ENCODE measurements at places on chromosomes 4 and X.
A peak's percentile ranks its signal among the peaks of the same experiment; 100 is the strongest.

- no peak for DNase-seq
Measured at GRCh38 chr4:73777612-73778011, 37.2 kb downstream of the CXCL8 start.

DNA sequence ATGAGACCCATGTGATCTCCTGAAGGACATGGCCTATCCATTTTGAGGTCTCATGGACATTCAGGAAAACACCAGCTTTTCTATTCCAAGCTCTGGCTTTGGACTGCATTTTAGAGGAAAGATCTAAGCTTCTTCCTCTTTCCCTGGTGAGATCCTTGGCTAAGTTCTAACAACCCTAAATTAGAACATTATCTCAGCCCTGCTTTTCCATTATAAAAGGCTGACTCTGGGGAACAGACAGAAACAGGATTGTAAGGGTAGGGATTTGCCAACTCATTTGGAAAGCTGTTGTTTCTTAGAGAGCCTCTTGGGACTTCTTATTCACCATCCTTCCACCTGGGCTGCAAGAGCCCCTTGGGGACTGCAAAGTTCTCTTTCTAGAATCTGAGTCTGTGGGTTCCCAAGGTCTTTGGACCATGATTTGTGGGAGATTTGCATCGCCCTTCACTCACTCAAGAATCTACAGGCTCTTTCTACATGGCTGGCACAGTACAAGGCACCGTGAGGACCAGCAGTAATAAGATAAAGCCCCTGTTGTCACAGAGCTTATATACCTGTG, 146.9 kb downstream of the FNIP2 start:
- no peak for DNase-seq

DNA sequence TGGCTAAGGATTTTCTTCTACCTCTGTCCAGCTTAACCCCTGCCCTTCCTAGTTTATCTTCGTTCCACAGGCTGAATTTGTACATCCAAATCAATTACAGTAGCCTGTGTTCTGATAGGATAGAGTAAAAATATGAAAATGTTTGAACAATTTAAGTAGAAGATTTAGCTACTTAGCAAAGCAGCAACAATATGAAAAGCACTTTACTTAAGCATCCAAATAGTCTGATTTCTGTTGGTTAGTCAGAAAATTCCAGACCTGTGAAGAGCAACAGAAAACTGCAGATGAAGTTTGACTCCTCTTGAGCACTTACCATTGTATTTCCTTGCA, 2.0 kb downstream of the ARSJ start:
- no peak for DNase-seq

GRCh38 chr4:68216501-68216900, 29.0 kb downstream of the TMPRSS11B start:
- DNase-seq, result no peak

DNA sequence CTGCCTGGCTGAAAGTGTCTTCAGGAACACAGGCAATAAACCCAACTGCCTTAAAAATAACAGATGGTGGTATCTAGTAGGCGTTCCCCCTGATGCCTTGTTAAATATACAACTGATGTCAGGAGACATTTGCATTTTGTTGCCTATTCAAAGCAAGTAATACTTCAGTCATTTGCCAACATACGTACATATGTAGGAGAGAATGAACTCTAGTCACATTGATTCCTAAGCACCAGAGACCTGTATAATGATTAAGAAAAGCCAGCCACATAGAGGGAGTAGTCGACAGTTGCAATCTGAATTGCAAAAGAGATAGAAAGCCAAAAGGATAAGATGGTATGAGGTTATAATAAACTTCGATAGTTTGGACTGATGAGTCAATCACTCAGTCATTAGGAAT, 191.0 kb upstream of the EMCN start:
- no peak for DNase-seq

GRCh38 chr4:52932591-52933470, 70.7 kb downstream of the RASL11B start:
- DNase-seq, result no peak

DNA sequence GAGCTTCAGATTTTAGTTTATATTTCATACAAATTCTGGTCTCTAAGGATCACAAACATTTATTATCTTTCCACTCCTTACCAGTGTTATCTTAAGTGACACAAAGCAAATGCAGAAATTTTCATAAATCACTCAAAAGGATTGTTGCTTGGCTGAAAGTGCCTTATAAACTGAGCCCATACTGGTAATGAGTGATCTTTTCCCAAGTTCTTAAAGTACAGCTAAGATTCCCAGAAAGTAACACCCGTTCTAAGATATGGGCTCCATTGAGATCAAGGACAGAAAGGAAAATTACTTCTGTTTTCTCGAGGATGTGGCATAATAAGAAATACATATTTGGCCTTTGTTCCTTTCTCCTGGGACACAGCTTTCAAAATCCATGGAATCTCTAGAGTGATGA, 313.7 kb downstream of the ARHGAP24 start:
- no peak for DNase-seq

DNA sequence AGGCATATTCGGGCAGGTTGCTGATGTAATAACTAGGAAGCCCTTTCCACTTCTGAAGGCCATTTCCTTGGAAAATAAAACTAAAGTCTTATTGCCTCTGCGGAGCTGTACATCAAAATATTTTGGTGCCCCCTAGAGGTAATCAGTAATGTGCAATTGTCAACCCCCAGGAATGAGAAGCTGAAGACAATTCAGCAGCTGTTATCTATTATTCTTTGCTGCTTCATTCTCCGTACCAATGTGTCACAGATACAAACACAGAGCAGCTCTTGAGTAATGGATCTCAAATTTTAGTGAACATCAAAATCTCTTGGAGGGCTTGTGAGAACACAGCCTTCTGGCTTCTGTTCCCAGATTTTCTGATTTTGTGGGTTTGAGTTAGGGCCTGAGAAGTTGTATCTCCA, 3.5 kb upstream of the SLIT2 start:
- peak; percentile 44 for DNase-seq

DNA sequence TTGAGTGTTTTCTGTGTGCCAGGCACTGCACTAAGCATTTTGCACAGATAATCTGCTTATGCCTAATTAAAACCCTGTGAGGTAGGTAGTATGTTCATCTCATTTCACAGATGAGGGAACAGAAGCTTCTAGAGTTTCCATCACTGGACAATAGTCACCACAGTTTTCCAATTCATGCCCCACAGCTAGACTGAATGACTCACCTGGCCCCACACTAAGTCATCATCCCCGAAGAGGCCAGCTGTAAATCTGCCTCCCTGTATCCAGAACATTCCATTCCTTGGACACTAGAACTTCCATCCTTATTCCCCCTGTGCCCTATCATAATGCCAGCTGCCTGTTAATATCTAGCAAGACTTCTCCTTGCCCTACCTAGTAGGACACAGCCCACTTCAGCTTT, 40.9 kb upstream of the NYX start:
- DNase-seq, result no peak

DNA sequence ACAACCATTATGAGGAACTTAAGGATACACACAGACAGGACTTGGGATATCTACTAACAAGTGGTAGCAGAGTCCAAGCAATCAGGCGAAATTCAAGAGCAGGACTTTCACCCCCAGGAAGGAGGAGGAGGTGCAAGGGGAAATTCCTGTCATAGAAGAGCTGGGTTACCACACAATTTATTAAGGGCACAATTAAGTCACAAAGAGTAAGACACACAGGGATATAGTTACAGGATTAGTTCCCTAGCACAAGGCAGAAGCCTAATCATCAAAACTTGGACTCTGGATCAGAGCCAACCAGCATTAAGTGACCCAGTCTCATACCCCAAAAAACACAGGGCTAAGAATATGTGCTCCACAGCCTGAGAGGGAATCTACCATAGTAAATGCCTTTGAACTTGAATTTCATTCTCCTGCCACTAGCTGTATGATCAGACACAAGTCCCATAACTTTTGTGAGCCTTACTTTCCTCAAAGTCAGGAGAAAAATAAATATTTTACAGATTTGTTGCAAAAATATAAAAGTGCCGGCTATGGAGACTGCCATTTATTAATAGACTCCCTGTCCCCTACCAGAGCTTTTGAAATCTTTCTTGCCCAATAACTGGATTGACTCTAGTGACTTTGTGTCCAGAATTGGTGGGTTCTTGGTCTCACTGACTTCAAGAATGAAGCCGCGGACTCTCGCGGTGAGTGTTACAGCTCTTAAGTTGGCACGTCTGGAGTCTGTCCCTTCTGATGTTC, 87.0 kb downstream of the SYNPO2 start:
- DNase-seq, result no peak

GRCh38 chr4:141458501-141458900, 177.9 kb upstream of the IL15 start:
- no peak for DNase-seq

- DNase-seq, result no peak
Measured at GRCh38 chr4:89664521-89664920, 172.4 kb downstream of the SNCA start.

DNA sequence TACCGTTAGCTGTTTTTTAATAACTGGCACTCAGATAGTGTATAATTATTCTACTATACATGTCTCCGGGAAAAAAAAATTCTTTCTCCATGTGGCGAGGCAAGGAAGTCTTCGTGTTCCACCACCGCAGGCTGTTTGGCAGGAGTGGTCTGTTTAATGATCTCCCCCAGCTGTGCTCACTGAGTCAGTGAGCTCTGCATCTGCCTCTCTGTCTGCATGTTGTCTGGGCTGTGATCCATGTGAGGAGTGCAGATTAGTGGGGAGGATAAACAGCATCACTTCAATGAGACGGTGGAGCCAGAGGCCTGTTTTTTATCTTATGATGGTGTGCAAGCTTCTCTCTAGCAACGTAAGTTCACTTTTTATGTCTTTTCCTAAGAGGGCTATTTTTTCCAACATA, 69.8 kb downstream of the RPS3A start:
- DNase-seq, result no peak

DNA sequence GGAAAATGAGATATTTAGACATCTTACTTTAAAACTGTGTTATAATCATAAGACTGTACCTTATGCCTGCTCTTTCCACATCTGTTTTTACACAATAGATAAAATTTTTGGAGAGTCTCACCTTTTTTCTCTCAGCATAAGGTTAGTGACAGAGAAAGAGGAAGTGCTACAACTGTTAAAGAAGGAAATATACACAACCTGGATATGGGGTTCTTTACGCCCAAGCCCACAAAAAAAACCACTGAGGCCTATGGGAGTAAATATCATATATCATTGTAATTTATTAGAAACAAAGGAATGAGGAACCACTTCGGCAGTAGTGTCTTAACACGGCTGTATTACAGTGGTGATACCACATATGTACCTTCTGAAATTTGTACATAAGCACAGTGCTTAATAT, 265.9 kb upstream of the GK2 start:
- no peak for DNase-seq

GRCh38 chrX:151359341-151359740, 37.7 kb upstream of the VMA21 start:
- DNase-seq, result no peak

DNA sequence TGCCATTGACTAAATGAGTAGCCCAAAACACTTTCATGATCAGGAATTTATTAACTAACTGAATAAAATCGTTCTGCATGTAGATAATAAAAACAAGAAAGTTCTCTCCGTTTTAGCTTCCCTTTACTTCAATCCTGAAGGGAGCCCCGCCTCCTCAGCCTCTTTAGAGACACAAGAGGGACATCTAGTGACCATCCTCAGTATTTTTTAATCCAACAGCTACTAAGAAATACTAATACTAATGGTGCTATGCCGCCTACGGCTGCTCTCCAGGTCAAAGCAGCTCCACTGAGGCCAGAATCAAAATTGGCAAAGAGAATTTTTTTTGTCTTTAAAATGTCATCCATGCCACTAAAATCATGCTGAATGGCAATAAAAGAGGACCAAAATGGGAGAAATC, 3.2 kb upstream of the PCDH19 start:
- no peak for DNase-seq

DNA sequence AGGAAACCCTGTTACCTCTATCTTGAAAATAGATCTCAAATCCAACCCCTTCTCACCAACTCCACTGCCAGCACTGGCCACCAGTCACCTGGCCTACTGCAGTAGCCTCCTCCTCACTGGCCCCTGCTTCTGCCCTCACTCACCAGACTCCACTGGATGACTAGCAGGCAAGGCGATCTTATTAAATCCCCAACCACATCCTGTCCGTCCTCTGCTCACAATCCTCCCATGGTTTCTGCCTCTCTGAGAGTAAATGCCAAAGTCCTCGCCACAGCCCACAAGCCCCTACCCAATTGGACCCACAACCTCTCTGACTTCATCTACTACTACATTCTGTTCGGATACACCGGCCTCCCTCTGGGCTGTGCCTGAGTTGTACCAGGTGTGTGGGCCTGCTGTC, 5.4 kb upstream of the PIM2 start:
- no peak for DNase-seq

DNA sequence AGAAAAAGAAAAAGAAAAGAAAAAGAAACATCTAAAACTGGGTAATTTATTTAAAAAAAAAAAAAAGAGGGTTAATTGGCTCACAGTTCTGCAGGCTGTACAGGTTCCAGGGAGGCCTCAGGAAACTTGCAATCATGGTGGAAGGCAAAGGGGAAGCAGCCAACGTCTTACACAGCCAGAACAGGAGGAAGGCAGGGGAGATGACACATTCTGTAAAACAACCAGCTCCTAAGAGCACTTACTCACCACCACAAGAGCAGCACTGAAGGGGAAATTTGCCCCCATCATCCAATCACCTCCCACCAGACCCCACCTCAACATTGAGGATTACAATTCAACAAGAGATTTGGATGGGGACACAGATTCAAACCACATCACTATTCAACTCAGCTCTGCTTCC, 36.8 kb upstream of the TMEM184C start:
- DNase-seq, result no peak

DNA sequence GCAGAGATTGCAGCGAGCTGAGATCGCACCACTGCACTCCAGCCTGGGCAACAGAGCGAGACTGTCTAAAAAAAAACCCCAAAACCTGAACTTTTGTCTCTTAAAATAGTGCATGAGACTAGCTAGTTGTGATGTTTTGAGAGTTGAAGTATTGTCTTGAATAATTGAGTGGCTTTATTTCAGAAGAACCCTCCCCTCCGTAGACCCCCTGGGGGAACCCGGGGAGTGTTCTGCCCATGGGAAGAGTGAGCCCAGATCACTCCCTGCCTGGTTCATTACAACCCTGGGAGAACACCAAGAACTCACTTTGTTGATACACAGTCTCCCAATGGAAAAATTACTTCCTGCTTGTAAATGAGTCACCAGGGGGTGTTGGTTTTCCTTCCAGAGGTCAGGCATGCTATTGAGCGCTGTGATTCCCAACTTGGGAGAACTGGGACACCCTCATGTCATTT, 65.3 kb upstream of the SHISA3 start:
- DNase-seq, result no peak

GRCh38 chrX:153728095-153728494, 3.4 kb downstream of the ABCD1 start:
- no peak for DNase-seq

DNA sequence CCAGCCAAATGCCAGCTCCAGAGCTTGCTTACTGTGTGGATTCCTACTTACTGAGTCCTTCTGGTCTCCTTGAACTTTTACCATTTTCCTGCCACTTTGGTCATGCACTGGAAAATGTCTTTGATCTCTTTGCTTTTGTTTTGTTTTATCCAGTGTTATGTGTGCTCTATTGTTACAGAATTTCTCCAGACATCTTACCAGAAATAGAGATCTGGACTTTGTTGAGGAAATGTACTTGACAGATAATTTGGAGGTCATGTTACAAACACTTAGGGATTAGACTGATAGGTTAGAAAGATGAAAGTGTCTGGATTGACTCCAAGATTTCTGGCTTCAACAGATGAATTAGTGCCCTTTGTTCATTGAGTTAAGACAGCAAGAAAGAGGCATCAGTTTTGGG, 5.7 kb upstream of the ZNF330 start:
- DNase-seq, result no peak

GRCh38 chrX:16743604-16744325, 24.4 kb downstream of the SYAP1 start:
- DNase-seq, result no peak

GRCh38 chrX:20352504-20352903, 85.8 kb upstream of the RPS6KA3 start:
- no peak for DNase-seq
